Foreskin melanocyte (primary cell): ENCODE measurements at places on chromosomes 7 and 10.

DNA sequence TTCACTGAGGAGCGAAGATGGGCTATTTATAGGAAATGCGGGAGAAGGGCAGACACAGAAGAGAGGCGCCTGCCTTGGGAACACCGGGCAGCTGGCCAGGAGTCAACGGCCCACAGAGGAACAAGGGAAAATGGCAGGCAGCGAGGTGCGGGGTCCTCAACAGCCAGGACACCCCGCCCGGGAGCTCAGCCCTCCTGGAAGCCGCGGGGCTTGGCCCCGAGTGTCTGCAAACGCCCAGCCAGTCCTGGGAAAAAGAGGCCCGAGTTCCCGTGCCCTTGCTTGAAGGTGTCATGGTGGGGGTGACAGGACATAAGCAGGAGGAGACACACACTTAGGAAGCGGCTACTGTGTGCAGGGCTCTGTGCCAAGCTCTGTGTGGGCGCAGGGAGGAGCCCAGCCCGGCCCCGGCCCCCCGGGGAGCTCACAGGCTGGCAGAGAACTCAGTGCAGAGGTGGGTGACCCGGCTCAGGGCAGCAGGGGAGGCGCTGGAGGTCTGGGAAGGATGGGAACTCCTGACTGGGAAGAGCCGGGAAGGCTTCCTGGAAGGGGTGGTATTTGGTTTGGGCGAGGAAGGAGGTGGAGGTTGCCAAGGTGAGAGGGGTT is 79.9 kb downstream of the ELFN1 start:
- DNase-seq = no peak

DNA sequence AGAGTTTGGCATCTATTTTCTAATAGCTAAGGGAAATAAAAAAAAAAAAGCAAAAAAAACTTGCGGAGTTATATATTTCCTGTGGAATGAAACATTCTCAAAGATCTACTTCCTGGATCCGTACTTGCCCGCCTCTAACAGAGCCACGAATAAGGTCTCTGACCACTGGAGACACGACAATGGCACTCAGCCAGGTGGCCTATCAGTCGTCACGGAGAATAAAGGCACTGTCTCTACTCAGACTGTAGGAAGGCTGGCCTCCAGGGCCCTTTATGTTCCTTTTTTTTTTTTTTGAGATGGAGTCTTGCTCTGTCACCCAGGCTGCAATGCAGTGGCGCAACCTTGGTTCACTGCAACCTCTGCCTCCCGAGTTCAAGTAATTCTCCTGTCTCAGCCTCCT is 58.7 kb downstream of the RGS10 start:
- no peak for DNase-seq

DNA sequence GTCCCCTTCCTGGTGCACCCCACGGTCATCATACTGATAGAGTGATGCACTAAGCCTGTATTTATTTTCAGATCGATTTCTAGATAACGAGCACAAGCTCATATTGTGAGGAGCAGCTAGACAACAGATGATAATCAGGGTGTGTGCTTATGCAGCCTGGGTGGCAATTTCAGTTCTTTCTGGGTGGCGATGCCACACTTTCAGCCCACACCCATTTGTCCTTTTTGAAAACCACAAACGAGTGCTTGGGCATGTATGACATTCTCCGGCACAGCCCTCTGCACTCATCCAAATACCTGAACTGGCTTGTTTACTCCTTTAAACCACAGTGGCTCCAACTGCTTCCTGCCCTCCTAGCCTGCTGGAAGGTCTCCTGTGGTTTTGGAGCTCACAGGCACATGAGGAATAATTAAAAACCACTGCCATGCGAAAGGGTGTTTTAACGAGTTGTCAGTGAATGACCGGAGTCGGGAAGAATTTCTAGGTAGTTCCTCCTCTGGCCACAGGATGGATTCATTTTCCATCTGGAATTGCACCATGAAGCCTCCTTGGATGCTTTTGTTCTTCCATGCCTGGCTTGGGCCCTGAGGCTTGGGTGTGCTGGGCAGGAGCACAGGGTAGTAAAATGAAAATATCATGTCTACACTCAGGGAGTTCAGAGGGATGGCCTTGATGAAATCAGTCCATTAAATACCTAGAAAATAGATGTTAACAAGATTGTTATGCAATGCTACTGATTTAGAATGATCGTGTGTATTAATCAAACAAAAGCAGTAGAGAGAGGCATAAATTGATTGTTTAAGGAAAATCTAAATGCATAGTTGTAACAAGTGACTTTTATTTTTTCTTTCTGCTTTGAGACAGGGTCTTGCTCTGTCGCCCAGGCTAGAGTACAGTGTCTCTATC is 52.4 kb upstream of the ITGB1 start:
- peak; percentile 42 for DNase-seq

GRCh38 chr7:69193061-69193460 is 405.2 kb upstream of the AUTS2 start:
- no peak for DNase-seq

GRCh38 chr7:50356212-50356944 is 51.9 kb downstream of the IKZF1 start:
- no peak for DNase-seq

DNA sequence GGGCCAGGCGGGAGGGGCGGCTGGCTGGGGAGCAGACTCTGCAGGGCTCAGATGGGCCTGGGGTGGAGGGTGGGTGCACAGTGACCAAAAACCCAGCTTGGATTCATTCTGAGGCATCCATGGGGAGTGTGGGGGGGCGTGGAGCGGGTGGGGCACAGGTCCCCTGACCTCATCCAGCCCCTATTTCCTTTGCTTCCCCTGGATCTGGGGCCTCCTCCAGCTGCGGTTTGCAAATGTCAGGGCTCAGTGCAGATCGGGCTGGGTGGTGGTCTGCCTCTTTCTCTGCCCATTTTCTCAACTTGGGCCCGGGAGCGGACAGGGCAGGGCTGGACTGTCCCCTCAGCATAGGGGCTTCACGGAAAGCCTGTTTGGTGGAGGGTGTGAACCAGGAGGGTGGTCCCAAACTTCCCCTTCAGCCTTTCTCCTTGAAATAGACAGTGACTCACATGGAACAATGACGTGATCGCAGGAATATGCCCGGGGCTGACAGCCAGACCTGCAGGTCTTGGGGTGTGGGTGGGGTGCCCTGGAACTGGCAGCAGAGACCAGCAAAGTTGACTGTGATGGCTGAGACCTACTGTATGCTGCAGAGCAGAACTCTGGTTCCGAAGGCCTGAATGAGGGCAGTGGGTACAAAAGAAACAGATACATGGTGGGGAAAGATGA is 72.9 kb upstream of the PODXL start:
- DNase-seq = no peak

DNA sequence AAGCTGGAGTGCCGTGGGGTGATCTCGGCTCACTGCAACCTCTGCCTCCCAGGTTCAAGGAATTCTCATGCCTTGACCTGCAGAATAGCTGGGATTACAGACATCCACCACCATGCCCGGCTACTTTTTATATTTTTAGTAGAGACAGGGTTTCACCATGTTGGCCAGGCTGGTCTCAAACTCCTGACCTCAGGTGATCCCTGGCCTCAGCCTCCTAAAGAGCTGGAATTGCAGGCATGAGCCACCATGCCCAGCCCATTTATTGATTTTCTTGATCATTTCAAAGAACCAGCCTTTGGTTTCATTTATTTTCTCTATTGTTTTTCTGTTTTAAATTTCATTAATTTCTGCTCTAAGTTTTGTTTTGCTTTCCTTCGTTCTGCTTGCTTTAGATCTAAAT is 50.3 kb downstream of the GUSB start:
- DNase-seq = no peak

- DNase-seq = peak; percentile 19
These were observed 37.7 kb upstream of the MINDY3 start for GRCh38 chr10:15898046-15898445.

GRCh38 chr10:71746344-71747037 is 26.8 kb downstream of the VSIR start:
- DNase-seq = no peak

DNA sequence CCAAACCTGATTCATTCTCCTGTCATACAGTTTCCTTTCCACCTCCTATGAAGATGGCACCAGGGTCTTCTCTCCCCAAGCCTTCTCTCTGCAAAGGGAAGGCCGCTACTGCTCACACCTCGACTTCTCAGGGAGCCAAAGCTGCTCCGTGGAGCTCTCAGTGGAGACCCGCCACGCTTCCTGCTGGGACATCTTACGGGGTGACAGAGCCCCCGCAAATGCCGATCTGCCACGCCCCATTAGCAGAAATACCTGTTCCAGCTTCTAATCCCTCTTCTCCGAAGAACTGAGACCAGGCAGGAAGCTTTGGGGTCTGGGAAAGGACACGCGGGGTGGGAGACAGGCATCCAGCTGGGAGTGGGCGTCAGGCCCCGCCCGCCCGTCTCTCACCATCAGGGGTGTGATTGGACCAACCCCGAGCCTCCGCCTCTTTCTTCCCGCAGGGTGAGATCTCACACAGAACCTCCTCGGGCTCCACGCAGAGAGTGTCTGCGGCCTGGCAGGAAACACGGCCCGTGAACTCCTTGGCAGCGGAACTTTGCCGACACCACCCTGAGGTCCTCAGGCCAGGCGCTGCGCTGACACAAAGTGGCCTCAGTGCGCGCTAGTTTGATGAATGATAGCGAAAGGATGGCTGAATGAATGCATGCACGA is 12.0 kb upstream of the CALML5 start:
- DNase-seq = no peak

DNA sequence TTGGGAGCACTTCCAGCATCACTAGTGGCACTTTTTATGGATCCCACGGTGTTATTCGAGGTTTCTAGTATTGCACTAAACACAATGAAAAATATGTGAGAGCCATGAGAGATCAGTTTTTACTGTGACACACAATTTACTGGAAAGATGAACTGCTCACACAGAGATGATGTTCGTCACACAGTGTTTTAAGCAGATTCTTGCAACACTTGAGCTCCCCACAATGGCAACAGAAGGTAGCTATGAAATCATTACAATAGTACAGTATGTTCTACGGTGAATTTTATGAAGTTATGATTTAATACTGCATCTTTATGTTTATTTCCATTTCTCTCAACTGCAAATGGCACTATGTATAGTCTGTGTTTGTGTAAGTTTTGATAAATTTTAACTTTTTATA is 27.4 kb upstream of the ENTPD1 start:
- no peak for DNase-seq

GRCh38 chr10:107043461-107043860 is 121.0 kb downstream of the SORCS1 start:
- DNase-seq = no peak

- no peak for DNase-seq
These were observed 136.8 kb upstream of the MGMT start for GRCh38 chr10:129330211-129330610.

- no peak for DNase-seq
These were observed 421.6 kb downstream of the PAXIP1 start for GRCh38 chr7:154581251-154581890.

- no peak for DNase-seq
These were observed 181.4 kb upstream of the TNS3 start for GRCh38 chr7:47763063-47763974.

- no peak for DNase-seq
These were observed 67.0 kb upstream of the ARID5B start for GRCh38 chr10:61834519-61834918.

GRCh38 chr10:127815147-127815546 is 77.6 kb downstream of the CLRN3 start:
- DNase-seq = no peak

DNA sequence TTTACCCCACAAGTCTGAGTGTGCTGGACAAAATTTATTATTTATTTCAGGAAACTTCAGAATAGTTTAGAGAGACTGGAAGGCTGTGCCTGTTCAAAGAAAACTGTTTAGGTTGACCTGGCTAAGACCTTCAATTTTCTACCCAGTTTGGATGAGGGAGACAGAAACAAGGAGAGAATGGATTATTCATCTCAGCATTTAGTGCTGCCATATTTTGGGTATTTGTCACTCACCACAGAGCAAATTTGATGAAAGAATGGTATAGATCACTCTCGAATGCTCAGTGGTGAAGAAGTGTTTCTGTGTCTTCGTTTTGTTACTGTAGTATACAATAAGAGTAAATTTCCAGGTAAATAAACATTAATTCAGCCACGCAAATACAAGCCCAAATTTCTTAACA is 71.8 kb downstream of the SEMA3C start:
- DNase-seq = no peak

GRCh38 chr10:131239450-131239849 is 72.1 kb downstream of the TCERG1L start:
- DNase-seq = no peak

- DNase-seq = no peak
These were observed 240.9 kb upstream of the KAT6B start for GRCh38 chr10:74585231-74586087.

GRCh38 chr7:66732439-66732838 is 8.1 kb upstream of the RABGEF1 start:
- DNase-seq = no peak

DNA sequence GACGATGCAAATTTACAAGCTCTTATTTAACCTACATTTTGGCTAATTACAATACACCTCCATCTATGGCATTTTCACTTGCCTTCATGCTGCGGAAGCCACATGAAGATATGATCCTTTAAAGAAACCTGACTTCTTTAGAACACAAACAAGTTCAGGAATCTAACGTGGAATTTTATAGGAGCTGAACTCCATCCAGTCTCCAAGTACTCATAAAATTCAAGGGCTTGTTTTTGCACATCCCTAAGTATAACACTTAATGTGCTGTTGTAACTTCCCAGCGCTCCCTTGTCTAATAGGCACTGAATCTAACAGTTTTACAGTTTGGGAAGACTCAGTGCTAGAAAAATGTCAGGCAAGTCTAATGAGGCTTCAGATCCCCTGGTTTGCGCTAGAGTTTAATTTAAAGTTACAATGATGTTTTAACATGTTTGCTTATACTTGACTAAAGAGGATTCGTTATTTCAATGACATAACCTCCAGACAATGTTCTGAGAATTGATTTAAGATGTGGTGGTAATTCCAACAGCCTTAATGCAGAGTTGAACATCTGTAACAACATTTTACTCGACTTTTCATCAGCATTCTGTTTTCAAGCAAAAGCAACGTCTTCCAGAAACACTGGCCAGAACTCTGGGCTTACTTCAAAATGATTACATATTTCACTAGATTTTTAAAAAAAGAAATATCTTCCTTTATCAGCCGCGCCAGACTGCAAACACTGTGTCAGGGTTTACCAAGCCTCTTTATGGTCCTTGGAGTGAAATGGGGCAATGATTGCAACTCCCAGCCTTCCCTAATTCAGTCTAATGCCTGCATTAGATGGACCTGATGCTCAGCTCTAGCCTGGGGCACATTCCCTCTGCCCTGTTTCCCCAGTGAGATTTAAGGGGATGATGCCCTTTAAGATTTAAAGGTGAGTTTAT is 664.3 kb downstream of the KCNMA1 start:
- no peak for DNase-seq

DNA sequence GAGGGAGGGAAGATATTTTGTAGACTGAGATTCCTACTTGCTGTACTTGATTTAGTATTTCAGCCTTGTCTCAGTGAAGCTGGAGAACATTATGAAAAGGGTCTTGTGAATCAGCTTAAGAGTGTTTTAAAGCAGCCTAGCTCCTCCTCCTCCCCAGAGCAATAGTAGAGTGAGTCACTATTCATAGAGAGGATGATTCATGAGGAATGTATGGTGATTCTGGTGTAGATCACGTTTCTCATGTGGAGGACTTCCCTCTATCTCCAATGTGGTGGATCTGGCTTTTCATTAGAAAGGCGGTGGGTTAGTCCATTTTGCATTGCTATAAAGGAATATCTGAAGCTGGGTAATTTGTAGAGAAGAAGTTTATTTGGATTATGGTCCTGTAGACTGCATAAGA is 340.1 kb upstream of the CHRM2 start:
- DNase-seq = peak; percentile 59
